ENCODE measurements at places on chromosomes 4 and X.
A peak's percentile ranks its signal among the peaks of the same experiment; 100 is the strongest.

- DNase-seq: no peak
Measured at GRCh38 chrX:25198891-25199290, 183.1 kb upstream of the ARX start.

GRCh38 chrX:124209792-124210576 lies 122.5 kb upstream of the TEX13D start:
- no peak for DNase-seq

- no peak for DNase-seq
Measured at GRCh38 chrX:100829730-100830129, 9.5 kb downstream of the CSTF2 start.

GRCh38 chr4:151808120-151808529 lies 47.3 kb upstream of the GATB start:
- peak; percentile 43 for DNase-seq

DNA sequence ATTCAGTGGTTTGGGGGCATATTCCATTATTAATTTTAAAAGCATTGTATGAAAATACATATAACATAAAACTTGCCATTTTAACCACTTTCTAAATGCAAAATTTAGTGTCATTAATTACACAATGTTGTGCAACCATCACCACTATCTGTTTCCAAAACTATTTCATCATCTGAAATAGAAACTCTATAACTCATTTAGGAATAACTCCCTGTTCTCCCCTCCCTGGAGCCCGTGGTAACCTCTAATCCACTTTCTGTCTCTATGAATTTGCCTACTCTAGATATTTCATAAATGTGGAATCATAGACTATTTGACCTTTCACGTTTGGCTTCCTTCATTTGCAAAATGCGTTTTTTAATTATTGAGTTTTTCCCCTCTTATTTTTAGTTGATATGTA lies 101.4 kb upstream of the GPC4 start:
- no peak for DNase-seq

- DNase-seq: no peak
Measured at GRCh38 chrX:12975991-12976558, 1.2 kb downstream of the TMSB4X start.

DNA sequence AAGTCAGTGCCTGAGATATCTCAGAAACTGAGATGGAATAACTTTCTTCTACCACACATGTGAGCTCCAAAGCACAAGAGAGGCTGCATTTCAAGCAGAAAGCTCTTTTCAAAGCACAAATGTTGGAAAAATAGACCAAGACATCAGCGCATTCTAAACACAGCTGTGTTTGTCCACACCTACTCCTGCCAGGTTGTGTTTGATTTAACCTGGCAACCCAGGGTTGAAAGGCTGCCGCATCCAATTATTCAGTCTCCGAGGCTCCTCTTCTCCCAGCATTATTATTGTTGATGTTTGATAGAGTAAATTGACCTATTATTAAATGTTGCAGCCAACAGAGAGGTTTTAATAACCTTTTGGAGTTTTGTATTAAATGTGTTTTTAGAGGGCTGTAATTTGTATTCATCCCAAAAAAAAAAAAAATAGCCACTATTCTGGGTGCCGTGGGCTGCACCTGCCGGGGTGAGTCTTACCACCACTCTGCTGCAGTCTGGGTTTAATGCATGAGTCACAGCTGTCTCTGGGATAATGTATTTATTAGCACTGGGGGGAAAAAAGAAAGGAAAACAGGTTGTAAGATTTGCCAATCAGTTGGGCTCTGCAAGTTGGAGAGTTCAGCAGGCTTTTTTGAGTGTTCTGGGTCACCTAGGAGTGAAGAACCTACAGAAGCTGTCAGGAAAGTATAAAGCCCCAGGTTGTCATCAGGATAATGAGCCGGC lies 105.2 kb upstream of the NOCT start:
- no peak for DNase-seq

DNA sequence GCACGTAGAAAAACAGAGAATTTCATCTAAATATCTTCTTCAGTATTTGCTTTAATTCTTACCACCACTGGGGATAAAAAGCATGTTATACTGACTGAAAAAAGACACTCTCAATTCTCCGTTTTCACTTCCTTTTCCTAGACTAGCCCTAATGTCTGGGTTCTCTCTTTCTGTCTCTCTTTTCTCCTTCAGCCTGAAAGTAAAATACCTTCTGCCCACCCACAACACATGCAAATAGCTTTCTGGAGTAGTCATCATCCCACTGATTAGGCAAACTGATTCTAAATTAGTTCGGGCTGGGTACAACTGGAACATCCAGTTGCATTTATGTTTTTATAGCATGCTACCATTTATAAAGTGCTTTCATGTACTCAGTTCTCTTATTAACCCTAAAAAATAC lies 142.4 kb upstream of the ANKRD50 start:
- DNase-seq: peak; percentile 32

All from AG09309 (cell line).